ENCODE measurements at places on chromosomes 11 and 22.

- DNase-seq = no peak
Observed at GRCh38 chr11:119012629-119013170, 5.4 kb downstream of the RPS25 start.

DNA sequence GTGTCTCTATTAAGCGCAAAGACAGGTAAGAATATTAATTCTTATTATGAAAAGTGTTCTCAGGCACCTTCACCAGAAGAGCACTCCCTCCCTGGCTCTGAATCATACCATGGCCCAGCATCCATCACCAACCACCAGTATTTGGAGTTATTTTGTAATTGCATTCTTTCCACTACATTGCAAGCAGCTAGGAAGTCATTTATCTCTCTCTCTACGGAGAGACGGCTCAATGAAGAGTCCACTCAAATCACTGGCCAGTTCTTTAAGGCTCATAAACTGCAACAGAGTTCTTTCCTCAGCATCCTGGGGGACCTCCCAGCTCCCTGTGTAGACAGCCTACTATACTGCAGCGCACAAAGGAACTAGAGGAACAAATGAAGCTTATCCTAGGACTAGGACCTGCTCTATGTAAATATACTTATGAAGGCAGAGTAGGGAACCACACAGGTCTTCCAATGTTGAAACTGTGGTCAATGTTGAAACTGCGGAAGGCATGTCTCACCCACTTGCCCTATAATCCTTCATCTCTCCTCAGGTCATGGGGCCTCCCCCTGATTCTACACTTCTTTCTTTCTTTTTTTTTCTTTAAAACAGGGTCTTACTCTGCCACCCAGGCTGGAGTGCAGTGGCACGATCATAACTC lies 63.4 kb downstream of the AAMDC start:
- no peak for DNase-seq

DNA sequence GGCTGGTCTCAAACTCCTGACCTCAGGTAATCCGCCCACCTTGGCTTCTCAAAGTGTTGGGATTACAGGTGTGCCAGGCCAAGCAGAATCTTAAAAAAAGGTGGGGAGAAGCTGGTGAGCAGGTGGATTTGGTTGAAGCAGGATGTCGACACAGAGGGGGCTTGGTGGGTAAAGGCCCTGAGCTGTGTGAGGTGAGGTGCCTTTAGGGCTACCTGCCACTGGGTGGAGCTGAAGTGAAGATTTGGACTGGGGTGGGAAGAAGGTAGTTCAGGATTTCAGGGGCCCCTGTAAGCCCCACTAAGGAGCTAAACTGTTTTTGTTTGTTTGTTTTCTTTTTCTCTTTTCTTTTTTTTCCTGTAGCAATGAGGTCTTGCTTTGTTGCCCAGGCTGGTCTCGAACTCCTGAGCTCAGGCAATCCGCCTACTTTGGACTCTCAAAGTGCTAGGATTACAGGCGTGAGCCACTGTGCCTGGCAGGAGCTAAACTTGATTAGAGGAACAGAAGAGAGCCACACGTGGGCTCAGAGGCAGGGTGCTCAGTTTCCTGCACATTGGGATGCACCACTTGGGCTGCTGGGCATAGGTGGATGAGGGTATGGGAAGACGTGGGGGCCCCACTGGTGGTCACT lies 6.0 kb downstream of the P2RX6 start:
- no peak for DNase-seq

- DNase-seq = no peak
Observed at GRCh38 chr22:18997925-18998315, 61.8 kb upstream of the PRODH start.

- no peak for DNase-seq
Observed at GRCh38 chr22:36291831-36292740, 39.2 kb downstream of the APOL1 start.

DNA sequence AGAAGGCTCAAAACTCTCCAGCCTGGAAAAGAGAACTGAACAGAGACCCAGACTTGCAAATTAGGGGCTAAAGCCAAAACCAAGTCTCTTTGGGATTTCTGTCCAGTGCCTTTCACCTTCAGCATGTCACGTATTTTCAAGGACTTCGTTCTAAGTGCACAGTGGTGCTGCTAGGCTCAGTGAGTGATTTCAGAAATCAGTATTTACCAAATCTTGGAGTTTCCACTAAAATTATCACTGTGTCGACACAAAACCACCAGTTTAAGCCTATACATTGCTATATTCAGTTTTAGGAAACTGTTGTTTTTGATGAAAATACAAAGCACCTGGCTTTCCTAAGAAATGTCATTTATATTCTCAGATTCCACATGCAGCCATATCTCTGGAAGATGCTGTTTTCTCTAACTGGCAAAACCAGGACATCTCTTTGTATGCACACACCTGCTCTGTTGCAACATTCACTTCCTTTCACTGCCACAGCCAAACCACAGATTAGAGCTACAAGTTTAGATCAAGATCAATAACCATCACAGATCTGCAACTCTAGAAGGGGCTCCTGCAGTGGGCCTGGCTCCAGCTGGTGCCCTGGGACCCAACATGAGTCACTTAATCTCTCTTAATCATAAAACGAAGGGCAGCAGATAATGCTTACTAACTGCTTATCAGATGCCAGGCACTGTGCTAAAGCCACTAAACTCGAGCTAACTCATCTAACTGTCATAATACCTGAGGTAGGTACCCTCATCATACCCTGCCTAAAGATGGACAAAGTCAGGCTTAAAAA lies 22.3 kb downstream of the SMCO4 start:
- DNase-seq = no peak

DNA sequence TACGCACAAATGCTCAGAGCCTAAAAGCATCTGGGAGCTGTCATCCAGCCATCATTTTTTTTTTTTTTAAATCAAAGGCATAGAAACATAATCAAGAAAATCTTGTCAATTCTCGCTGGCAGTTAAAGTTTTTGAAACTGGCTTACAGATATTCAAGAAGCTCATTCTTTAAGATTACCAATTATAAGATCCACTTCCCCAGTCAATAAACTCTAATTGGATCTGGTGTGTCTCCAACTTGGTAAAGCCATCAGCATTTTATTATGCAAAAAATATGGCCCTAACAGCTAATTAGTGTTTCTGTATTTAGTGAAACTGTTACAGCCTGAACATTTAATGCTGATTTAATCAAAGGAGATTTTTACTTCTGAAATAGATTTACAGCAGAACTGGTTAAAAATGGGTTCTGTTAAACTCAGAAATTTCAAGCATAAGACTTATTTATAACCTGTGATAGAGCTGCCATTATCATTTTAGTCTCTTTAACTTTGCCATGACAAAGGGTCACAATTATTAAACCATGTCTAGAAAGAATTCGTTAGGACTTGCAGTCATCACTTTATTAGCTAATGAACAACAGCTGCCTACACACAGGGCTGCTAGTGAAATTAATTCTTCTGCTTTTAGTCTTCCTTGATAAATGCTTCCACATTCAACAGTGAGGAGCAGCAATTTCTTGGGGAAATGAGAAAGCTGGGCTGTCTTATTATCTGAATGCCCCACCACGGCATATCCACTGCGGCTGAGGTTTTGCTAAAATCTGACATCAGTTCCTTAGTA lies 176.4 kb upstream of the PITPNB start:
- no peak for DNase-seq

GRCh38 chr22:49586244-49586748 lies 241.4 kb downstream of the BRD1 start:
- DNase-seq = no peak

GRCh38 chr22:45221201-45221600 lies 19.5 kb downstream of the KIAA0930 start:
- DNase-seq = no peak

- DNase-seq = no peak
Observed at GRCh38 chr11:114174712-114175495, 115.4 kb downstream of the ZBTB16 start.

- no peak for DNase-seq
Observed at GRCh38 chr11:36350137-36350513, 54.0 kb downstream of the PRR5L start.

GRCh38 chr22:32199341-32199740 lies 5.5 kb downstream of the RFPL2 start:
- no peak for DNase-seq

DNA sequence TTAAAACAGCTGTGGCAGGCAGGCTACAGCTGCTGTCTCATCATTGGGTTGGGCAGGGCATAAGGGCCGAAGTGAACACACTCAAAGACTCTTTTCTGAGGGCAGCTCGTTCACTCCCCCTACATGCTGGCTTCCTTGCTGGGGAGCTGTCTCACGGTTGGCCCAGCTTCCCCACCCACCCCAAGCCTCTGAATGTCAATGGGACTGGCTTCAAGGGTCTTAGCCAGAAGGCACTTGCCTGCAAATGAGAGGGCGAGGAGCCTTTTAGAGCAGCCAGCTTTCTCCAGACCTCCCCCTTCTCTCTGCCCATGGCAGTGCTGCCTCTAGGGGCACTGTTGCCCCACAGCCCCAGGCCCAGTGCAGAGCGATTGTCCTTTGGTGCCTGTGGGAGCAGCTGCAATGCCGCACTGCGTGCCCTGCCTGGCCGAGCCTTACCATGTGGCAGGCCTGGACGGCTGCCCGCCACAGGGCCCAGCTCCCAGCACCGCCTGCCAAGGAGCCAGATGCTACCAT lies 94.7 kb upstream of the RASSF10 start:
- peak; percentile 68 for DNase-seq
